Mesendoderm (in vitro differentiated cells): ENCODE measurements at places on chromosomes 11 and 22.
A peak's percentile ranks its signal among the peaks of the same experiment; 100 is the strongest.

DNA sequence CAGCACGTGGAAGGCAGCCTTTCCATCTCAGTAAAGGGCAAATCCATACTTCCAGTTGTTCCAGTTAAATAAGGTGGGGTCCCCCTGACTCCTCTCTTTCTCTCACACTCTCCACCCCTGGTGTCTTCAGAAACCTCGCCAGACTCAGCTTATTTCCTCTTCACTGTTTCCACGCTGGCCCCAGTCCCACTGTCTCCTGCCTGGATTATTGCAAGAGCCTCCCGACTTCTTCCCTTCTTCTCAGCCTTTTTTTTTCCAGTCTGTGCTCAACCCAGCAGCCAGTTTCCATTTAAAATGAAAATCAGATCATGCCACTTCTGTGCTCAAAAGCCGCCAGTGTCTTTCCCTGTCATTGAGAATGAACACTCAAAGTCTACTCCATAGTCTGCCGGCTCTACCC, 131.4 kb downstream of the PKNOX2 start:
- no peak for DNase-seq

- no peak for DNase-seq
These were observed 11.5 kb downstream of the TRIM22 start for GRCh38 chr11:5701055-5701577.

DNA sequence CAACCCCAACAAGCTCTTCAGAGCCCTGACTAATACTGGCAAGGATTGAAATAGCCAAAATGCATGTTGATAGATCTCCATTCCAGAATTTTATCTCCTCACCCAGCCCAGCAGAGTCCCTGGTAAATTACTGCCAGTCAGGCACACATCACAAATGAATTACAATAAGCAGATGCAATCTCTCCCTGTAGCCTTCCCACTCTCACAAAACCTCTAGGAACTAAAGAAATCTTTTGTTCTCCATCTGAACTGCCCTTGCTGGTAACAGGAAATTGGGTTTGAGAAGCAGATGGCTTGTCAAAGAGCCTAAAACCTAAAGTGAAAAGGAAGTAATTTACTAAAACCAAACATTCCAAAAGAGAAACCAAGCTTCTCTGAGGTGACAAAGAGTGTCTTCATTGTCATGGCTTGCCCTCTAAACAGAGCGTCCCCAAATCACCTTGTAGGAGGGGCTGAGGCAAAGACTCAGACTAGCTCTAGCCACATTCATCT, 59.5 kb downstream of the FAM168A start:
- DNase-seq = peak; percentile 53

- DNase-seq = peak; percentile 57
These were observed 21.3 kb downstream of the GRIK4 start for GRCh38 chr11:120532832-120533196.

- DNase-seq = no peak
These were observed 812.2 kb downstream of the LRRC4C start for GRCh38 chr11:40647295-40647694.
